ENCODE measurements at places on chromosomes 6 and 20.

GRCh38 chr6:166502453-166502852 lies 84.0 kb downstream of the RAMACL start:
- no peak for DNase-seq

- peak; percentile 4 for DNase-seq
Observed at GRCh38 chr20:58707770-58708169, 15.2 kb downstream of the NPEPL1 start.

DNA sequence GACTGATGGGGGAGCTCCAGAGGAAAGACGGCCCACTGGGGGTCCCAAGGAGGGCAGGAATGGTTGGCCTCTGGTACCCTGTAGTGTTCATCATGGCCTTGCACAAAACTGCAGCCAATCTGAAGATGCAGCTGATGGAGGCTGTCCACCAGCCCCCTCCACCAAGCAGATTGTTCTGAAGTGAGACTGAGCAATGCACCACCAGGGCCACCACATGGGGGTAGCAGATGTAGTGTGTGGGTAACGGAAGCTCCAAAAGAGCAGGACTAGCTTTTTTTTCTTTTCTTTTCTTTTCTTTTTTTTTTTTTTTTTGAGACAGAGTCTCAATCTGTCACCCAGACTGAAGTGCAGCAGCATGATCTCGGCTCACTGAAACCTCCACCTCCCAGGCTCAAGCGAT lies 181.0 kb upstream of the MYLIP start:
- no peak for DNase-seq

DNA sequence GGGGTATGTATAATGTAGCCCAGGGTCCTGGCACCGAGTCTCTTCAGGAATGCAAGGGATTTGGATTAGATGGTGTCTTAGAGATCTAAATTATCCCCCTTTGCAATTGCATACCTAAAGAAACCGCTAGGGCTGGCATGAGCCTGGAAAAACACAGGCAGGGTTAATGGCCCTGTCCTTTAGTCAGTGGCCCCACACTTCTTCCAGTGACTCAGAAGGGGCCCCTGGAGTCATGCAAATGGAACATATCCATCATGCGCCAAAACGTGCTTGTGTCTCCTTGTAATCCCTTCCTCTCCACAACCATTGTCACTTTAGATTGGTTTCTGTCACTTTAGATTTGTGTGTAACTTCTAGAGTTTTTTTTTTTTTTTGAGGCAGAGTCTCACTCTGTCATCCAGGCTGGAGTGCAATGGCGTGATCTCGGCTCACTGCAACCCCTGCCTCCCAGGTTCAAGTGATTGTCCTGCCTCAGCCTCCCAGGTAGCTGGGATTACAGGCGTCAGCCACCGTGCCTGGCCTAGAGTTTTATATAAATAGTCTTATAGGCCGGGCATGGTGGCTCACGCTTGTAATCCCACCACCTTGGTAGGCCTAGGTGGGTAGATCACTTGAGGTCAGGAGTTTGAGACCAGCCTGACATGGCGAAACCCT lies 8.7 kb upstream of the MYBL2 start:
- DNase-seq: no peak

DNA sequence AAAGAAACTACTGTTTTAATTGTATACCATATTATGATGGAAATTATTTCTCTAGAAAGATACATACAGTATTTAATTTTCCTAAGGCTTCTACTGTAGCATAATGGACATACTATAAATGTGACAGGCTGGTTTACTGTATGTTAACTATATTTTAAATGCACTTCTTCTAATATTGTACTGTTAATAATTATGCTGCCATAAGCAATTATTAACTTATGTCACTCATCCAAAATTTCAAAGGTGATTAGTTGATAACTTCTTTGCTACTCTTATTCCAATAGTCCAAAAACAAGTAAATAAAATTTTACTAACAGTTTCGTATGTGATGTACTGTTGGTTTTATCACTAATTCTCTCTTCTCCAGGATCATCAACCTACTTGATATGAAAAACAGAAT lies 28.1 kb downstream of the HIVEP2 start:
- DNase-seq: no peak

DNA sequence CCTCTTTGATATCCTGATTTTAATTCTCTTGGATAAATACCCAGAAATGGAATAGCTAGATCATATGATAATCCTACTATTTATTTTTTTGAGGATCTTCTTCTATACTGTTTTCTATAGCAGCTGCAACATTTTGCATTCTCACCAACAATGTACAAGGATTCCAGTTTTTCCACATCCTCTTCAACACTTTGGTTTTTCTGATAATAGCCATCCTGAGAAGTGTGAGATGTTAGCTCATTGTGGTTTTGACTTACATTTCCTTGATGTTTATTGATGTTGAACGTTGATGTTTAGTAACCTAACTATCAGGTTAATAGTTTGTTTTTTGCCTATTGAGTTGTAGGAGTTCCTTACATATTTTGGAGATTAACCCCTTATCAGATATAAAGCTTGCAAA lies 217.3 kb downstream of the LRFN2 start:
- DNase-seq: peak; percentile 44

DNA sequence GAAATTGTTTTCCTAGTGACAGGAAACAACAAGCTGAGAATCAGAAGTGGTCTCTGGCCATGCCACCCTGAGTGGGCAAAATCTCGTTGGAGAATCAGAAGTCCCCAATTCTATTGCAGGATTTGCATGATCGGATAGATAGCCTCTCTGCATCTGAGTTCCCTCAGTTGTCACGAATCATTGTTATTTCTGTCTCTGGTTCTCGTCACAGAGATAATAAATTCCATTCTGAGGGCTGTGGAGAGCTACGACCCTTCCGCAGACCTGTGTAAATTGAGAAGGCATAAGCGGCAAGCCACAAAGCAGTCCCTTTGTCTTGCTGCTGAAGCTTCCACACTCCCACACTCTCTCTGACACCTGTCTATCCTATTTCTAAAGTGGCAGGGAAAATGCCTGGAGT lies 102.4 kb upstream of the CNR1 start:
- DNase-seq: no peak

- DNase-seq: no peak
Observed at GRCh38 chr6:110449541-110449895, 26.9 kb downstream of the SLC22A16 start.

DNA sequence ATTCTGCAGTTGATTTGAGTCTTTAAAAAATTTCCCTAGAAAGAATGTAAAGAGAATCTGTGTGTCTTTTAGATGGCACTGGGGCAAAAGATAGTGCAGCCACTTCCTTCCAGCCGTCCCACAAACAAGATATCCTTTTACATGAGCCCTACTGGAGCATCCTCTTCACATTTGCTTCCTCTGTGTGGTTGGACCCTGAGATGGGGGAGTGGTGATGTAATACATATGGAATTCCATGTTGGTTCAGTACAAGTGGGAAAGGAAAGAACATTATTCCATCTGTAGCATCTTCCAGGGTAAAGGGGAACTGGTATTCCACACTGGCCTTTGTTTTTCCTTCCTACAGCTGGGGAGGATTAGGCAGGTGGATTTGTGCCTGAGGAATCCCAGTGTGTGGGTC lies 78.9 kb upstream of the ISM1 start:
- no peak for DNase-seq

Measured in CD8-positive, alpha-beta T cell (primary cell).